NCI-H1694 treated with DMSO at 0.1 percent for 48 hours (cell line): ENCODE measurements at places on chromosomes 7 and 10.

- no peak for DNase-seq
Observed at GRCh38 chr7:133932591-133932990, 194.5 kb upstream of the LRGUK start.

- no peak for DNase-seq
Observed at GRCh38 chr10:131897297-131897899, 3.4 kb upstream of the PPP2R2D start.

DNA sequence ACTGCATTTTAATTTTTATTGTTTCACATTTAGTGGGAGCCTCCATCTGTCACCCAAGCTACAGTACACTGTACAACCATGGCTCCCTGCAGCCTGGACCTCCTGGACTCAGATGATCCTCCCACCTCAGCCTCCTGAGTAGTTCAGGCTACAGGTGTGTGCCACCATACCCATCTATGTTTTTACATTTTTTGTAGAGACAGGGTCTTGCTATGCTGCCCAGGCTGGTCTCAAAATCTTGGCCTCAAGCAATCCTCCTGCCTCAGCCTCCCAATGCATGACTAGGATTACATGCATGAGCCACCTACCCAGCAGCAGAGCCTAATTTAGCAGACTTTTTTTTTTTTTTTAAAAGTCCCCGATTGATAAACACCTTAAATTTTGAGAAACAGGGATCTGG, 5.6 kb downstream of the PIP4K2A start:
- no peak for DNase-seq

GRCh38 chr7:28850699-28851098, 107.4 kb downstream of the TRIL start:
- no peak for DNase-seq

GRCh38 chr7:96236198-96237039, 85.5 kb downstream of the SLC25A13 start:
- peak; percentile 56 for DNase-seq

DNA sequence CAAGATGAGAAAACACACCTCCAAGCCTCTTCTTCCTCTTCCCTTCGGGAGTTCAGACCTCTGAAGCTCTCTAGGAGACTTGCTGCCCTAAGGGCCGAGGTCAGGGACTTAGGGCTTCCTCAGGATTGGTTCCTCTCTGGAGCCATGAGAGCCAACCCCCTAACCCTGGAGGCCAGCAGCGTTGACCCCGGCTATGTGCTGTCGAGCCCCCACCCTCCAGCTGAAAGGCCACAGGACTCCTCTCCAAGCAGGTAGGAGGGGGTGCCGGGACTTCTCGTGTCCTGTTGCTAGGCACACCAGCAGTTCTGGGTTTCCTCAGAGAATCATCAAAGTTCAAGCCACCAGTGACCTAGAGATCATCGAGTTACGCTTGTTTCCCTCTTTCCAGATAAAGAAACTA, 87.4 kb downstream of the ARHGAP22 start:
- no peak for DNase-seq

- DNase-seq: no peak
Observed at GRCh38 chr10:5679606-5680005, 5.0 kb upstream of the TASOR2 start.

GRCh38 chr7:26188206-26188956, 12.2 kb downstream of the HNRNPA2B1 start:
- no peak for DNase-seq

DNA sequence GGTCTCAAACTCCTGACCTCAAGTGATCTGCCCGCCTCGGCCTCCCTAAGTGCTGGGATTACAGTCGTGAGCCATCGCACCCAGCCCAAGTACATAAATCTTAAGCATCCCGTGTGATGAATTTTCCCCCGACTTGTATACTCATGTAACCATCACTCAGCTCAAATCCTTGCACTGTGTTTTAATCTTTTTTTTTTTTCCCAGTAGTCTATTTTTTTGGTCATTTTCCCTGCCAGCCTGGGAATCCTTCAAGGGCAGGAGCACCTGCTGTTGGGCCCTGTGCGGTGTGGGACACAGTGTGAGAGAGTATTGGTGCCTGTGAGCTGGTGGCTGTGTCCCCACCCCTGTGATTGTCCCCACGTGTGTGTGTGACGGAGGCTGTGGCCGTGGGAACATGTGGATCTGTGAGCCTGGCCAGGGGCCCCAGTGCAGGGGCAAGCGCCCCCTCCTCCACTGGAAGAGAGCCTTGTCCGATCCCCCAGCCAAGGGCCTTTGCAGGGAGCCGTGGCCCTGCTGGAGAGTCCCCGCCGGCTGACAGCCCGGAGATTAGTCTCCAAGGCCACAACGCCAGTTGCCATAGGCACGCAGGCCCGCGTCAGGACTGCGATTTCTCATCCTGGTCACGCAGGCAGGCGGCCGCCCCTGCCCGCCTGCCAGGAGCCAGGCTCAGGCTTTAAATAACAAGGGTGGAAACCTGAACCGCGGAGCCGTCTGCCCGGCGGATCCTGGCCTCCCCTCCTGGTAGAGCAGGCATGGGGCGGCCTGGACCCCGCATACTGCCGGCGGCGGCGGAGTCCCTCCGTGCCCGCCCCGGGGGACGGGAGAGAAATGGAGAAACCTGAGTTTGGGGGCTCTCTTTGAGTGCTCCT, 26.5 kb downstream of the GTF2IRD1 start:
- DNase-seq: no peak

DNA sequence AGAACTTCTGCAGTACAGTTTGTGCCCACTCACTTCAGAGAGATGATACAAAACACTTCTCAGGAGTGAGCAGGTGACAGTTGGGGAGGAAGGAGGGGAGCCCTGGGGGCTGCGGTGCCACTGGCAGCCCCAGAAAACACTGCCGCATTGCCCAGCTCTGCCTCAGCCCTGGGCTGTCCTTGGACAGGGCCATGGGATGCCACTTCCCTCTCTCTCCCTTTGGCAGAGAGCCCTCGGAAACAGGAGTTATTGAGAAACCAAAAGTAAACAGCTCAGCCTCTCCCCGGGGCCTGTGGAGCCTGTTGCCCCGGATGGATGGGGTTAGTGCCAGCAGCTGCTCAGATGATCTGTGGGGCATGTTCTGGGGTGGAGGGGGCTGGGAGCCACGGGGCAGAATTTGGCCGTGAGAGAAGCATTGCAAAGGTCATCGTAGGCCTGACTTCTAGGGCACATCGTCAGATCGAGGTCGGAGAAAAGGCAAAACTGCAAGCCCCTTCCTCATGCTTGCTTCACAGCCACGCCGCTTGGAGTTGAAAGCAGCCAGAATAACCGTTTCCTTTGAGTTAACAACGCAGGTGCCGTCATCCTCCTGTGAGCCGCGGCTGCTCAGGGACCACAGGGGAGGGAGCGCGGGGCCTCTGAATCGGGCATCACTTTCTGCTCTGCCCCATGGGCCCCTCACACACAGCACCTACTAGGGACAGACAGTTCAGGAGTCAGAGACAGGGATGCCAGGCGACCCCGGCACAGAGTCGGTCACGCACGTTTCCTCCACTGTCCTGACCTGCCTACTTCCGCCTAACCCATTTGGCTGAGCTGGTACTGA, 256.4 kb downstream of the CAMK1D start:
- DNase-seq: peak; percentile 51

GRCh38 chr10:130345728-130346127, 209.5 kb downstream of the GLRX3 start:
- DNase-seq: no peak

GRCh38 chr7:100166317-100166940, 2.0 kb downstream of the GAL3ST4 start:
- DNase-seq: no peak

DNA sequence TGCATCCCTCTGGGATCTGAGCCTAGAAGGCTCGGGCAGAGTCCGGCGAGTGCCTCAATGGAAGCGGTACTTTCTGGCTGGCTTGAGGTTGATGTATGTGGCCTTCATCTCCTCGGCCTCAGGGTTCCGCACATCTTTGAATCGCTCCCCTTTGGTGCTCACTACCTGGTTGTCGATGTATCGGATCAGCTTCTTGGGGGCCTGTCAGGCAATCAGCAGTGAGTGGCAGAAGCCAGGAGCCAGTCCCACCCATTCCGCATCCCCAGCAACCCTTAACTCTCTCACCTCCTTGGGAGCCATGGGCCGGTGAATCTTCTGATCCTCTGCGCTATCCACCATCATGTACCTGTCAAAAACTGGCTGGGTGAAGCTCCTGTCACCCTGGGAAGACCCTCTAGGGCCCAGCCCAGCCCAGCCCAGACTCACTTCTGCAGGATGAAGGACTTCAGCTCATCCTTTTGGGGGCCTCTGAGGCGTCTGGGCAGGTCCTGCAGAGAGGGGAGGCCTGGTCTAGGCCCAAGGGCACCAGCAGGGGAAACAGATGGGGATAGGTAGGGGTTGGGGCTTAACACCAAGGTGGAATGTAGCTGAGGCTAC, 2.8 kb downstream of the FBXL15 start:
- DNase-seq: no peak

DNA sequence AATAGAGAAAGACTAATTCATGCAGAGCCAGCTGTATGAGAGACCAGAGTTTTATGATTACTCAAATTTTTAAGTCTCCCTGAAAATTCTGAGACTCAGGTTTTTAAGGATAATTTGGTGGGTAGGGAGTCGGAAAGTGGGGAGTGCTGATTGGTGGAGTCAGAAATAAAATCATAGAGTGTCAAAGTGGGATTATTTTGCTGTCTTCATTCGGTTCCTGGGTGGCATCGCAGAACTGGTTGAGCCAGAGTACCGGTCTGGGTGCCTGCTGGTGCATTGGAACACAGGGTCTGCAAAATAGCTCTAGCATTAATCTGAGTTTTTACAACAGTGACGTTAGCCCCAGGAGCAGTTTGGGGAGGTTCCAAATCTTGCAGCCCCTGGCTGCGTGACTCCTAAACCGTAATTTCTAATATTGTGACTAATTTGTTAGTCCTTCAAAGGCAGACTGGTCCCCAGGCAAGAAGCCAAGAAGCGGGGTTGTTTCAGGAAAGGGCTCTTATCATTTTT, 32.4 kb downstream of the GPRIN2 start:
- peak; percentile 51 for DNase-seq

DNA sequence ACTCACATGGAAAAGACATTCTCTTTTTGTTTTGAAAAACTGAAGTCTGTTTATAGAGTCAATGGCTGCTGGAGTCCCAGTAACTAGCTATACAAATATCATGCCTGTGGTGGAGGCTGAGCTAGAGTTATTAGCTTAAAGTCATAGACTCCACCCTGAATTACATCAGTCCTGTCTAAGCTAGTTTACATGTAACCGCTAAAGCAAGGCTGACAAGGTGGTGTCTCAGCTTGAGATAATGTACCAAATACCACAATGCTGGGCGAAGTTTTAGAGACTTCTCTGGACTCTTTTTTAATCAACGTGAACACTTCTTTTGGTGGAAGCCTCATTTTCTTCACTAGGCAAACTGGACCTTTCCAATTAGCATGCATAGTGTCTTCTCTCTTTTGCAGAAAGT, 219.4 kb downstream of the ANK3 start:
- DNase-seq: no peak
